ENCODE measurements at places on chromosomes 4 and X.

DNA sequence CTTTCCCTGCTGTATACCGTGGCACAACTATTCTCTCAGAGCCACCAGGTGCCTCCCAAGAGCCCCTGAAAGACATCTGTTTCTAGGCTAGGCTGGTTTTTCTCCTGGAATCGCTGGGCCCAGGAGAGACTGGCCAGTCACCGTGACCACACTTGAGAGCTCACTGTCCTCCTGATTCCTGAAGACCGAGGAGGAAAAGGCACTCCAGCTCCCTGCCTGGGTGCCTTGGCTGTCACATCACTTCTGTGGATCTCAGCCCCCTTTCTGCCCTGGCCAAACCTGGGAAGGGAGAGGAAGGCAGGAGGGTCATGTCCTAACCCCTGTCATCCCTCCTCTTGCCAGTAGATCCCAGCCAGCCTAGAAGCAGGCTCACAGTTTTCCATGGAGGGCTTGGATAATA lies 54.7 kb upstream of the LAS1L start:
- DNase-seq, result no peak

DNA sequence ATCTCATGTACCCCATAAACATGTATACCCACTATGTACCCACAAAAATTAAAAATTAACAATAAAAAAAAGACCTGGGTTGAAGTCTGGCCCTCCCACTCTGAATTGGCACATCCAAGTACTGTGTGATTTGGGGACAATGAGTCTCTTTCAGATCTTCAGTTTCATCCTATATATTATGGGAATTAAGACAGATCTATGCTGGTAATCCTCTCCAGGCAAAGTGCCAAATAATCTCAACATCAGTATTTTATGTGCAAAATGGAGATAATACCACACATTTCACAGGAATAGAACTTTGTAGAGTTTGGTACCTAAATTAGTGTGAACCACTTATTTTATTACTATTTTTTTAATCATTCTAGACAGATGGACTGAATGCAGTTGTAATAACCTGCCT lies 11.0 kb upstream of the SCD5 start:
- DNase-seq, result no peak

GRCh38 chr4:37678624-37679023 lies 7.6 kb downstream of the RELL1 start:
- no peak for DNase-seq

DNA sequence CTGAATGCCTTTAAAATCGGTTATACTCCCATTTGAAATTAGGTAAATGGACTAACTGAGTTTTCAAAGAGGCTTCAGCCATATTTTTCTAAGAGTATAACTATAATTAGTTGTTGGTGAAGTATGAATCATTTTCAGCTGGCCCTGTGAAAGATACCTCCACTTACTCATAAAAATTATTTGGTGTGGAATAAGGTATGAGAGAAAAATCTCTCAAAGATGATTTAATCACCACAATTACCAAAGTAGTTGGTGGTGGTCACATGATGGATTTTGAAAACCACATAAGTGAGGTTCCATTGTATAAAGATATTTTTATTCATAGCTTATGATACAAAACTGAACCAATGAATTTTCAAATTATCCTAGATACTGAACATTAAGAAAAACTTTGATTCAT lies 9.0 kb upstream of the KLHL2 start:
- DNase-seq, result no peak

DNA sequence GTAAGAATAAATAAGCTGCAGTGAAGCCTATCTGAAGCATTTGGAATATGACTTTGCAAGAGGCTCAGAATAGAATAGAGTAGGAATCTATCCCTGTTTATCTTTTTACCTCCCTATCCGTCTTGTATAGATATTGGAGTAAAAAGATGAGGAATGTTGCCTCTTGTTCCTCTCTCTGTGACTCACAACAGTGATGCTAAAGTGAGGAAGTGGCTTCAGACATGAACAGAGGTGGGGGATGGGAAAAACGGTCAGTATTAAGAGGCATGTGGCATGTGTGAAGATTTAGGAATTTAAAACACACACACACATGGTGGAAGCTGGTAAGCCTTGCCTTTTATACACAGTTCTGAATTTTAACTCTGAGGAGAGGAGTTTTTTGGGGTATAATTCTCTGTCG lies 3.8 kb upstream of the DCAF4L1 start:
- DNase-seq, result no peak

DNA sequence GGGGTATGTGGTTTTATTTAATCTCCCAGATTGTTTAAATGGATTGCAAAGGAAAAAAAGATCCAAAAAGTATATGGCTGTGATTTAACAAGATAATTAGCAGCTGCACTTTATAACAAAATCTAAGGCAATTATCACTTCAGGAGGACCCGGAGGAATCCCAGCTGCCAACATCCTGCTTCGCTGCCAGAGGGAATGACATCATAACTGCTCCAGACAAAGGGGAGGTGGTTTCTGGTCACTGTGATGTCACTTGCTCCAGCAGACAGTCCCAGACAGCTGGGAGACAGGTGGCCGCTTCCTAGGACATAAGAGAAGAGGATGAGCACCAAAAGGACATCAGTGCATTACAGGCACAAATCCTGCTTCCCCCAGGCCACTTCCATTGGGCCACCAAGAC lies 371.0 kb downstream of the BCOR start:
- no peak for DNase-seq

GRCh38 chrX:109943092-109943739 lies 59.7 kb upstream of the TMEM164 start:
- DNase-seq, result no peak

DNA sequence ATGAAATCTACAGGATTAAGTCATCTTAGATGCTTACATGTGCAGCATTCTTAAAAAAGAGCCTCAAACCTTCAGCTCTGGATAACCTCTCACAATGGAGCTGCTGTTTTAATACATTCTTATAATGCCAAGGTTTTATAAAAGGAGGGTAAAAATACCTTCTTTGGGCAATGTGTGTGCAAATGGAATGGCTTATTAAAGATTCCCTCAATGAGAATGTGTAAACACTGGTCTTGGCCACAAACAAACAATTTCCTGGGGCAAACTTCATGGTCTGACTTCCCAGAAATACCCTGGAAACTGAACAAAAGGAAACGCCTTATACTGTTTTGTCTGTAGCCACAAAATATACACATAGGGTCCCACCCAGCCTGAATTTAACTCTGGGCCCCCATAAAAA lies 148.6 kb upstream of the INTU start:
- DNase-seq, result no peak

DNA sequence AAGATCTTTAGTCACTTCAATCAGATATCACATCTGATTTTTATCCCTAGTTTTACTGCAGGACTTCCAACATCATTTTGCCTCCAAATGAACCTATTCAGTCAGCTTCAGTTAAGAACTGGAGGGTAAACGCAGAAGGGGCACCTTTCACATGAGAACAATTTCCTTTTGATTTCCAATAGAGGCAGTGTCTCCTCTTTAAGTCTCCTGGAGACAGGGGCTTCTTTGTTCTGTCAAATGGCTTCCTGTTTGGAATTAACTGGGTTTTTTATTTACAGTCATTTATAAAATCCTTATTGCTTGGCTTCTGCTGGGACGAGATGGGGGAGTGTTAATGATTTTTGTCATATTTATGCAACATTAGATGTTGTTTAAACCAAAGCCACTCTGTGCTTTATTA lies 164.0 kb downstream of the STK32B start:
- no peak for DNase-seq

DNA sequence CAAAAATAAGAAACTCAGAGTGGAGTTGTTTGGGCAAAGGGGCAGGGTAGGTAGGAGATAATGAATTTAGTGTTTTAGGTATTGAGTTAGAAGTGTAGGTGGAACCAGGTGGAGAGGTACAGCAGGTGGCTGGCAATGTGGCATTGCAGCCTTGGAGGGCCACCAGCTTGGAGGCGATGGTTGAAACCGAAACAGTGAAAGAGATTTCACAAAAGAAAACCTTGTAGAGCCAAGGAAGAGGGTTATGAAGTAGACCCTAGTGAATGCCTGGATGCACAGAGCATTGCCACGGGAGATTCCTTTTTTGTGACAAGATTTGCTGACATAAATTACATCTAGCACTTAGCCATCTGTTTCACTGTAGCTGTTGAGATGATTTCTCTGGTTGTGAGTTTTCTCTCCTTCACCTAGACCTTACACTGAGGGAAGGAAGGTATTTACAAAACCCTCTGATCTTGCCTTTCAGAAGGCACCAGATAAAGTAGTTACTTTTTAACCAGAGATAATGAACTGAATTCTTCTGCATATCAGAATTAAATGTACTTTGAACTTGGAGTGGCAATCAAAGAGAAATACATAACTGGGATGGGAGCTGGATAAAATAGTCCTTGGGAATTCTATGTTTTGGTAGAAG lies 104.1 kb upstream of the CASK start:
- DNase-seq, result no peak

DNA sequence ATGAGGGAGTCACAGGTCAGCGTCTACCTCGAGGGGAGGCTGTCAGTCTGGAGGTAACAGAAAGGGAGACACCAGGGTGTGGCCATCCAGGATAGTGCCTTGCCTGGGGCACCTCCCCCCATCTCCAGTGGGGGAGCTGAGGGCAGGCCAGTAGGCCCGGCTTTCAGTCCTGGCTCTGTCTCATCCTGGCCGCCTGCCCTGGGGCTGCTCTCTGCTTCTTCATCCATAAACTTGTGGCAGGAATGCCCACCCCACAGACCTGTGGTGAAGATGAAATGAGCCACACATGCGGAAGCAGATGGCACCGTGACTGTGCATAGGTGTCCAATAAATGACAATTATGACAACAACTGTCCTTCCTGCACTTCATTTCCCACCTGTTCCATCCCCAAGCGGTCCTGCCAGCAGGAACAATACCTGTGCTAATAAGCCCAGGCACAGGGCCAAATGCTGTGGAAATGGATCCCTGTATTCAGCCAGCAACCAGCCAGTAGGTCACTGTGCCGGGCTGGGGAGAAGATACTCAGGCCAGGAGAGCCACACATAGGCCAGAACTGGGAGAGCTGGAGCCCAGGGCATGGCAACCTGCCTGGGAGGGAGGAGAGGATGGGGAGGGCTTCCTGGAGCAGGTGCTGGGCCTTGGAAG lies 30.2 kb downstream of the TRO start:
- no peak for DNase-seq

GRCh38 chrX:48966796-48967579 lies 4.7 kb downstream of the KCND1 start:
- no peak for DNase-seq

- DNase-seq, result no peak
Measured at GRCh38 chr4:110124711-110125110, 73.7 kb downstream of the ELOVL6 start.

GRCh38 chr4:135927651-135928050 lies 1604.6 kb downstream of the PCDH18 start:
- DNase-seq, result no peak

DNA sequence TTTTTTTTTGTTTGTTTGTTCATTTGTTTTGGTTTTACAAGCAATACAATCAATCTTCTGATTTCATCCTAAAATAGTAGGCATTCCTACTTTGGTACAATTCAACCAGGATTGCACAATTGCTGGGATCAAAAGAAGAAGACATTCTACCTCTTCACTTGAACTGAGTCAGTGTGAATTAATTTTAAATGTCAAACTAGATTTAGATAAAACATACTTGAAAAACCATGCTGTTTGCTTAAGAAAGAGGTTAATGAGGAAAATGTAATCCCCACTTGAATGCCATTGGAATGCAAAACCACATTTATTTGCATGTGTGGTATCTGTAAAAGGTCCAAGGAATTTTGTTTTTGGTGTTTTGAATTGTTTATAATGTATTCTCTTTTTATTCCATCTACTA lies 40.5 kb downstream of the HAND2 start:
- no peak for DNase-seq

DNA sequence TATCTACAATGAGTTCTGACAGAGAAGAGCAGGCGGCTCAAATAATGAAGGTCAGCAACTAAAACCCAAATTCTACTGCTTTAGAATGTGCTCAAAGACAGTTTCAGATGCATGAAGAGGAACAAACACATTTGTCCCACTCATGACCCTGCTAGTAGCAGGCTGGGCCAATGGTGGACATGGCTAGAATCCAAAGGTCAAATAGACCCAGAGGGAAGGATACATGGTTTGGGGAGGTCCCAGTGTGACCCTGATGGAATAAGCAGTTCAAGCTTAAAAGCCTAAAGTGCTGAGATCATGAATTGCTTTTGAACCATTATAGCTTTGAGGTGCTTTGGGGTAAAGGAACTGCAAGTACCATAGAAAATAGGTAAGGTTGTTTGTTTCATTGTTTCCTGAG lies 450.7 kb downstream of the MID1IP1 start:
- no peak for DNase-seq

GRCh38 chrX:133191739-133192039 lies 26.5 kb downstream of the TFDP3 start:
- DNase-seq, result no peak

- no peak for DNase-seq
Measured at GRCh38 chr4:7733801-7734650, 205.6 kb downstream of the AFAP1 start.

DNA sequence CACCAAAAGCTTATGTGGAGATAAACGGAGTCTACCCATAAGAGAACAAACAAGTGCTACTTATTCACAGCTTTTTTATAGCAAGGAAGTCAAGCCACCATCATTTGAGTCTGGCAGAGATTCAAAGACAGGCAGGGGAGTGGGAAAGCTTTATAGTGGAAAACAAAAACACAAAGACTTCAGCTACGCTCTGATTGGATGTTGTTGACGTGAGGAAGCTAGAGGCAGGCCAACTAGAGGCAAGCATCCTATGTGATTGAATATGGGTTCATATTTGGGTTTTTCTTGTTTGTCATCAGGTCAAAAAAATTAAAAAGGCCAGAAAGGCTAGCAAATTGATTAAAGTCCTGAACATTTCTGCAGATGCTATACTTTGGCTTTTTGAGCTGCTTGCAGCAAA lies 719 bp upstream of the TCEAL4 start:
- DNase-seq, result no peak

DNA sequence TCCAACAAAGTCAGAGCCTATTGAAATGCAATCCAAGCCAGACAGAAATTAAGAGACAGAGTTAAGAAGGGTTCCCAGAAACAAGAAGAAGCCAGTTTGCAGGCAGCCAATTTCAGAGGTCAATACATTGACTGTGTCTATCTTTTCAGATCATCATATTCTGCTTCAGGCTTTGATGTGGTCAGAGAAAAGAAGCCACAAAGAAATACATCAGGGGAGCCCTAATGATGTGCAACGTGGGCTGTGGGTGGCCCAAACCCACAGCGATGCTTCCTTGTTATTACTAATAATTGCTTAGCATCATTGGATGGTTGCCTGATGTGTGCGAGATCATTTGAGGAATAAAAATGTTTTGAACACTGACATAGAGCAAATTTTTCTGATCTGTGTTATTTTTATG lies 99.0 kb upstream of the DUSP21 start:
- DNase-seq, result no peak

- no peak for DNase-seq
Measured at GRCh38 chr4:3226944-3227343, 22.0 kb upstream of the MSANTD1 start.

GRCh38 chr4:123396307-123397143 lies at the start of gene SPRY1:
Gene SPRY1, plus strand, starts transcription at chr4:123396795. Its CDS starts 4,797 bp downstream, at chr4:123401592.
- peak; percentile 57 for DNase-seq

GRCh38 chr4:186628058-186628711 lies 72.8 kb upstream of the MTNR1A start:
- DNase-seq, result no peak

Data from stimulated activated CD4-positive, alpha-beta T cell treated with anti-CD3 and anti-CD28 coated beads, Interleukin-4, amount 100 ng/mL, for 4 hours (primary cell).